ENCODE measurements at places on chromosomes 12 and 14. TPM values are rescaled to one million over a fixed set of nuclear protein-coding genes. Genes with fewer than 3 reads are reported as not detected.

The FAM90A1 gene
- total RNA-seq: 5.8 TPM

The CD69 gene
- total RNA-seq: 83.3 TPM

The RNASE3 gene
- not detected for total RNA-seq

DNA sequence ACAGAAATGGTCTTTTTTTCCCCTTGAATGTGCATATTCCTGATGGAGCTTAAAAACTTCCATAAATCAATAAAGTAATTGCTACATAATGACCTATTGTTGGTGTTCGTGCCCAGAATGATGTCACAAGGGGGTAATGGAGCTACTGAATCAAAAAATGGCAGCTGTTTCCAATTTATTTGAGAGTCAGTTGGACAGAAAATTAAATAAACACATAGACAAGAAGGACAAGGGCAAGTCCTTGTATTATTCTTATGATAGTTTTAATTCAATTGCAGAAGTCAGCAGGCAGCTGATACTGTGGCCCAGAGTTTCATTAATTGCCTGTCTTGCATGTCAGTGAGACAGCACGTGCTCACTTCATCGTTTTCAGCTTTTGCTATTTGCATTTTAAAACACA, 473.5 kb downstream of the ETNK1 start:
- no peak for DNase-seq

DNA sequence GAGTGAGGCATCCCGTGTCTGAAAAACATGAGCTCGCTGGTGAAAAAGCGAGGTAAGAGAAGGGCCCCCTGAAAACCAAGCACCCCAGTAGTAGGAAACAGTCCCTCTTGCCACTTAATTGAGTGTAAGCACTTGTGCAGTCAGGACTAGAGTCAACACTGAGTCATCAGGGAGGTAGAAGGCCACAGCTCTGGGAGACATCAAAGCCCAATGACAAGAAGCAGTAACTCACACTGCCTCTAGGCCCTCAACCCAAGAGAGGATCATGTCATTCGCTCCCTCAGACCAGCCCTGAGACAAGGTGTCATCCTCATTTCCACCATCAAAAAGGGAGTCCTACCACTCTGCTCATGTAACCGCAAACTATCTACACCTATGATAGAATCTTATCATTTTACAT, 17.8 kb downstream of the POMT2 start:
- no peak for DNase-seq

DNA sequence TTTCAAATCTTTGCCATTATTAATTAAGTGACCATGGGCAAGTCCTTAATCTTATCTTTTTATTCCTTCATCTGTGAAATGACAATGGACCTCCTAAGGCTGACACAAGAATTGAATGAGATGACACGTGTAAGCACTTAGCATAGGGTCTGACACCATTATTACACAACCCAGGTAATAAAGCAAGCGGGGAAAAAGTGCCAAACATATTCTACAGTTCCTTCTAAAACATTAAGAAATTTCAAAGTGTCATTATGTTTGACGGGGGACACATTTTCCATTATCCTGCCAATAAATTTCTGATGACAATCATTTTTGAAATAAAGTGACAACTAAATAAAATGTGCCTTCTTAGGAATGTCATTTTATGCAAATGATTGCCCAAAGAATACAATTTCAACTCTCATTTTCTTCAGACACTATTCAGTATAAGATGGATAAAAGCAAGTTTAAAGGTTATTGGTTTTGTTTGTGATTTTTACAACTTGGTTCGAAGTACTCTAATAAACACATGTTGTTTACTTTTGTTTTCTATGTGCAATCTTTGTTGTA, 3.0 kb downstream of the ANKS1B start:
- DNase-seq: no peak

DNA sequence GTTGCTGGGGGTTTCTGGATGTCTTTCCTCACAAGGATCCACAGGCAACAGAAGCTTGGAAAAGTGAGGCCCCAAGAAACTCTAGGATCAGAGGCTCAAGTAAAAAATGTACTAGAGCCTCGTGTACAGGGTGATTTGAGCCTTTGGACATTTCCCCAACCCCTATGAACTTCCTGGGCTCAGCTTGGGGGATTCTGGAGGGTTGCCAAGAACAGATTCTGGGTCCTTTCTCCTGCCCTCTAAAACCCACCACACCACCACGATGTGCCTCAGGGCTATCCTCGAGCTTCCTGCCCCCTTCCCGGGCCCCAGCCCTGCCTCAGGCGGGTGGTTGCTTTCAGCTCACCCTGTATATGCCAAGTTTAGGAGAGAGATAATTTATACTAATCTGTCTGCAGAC, 583 bp downstream of the FAM186B start:
- DNase-seq: no peak

DNA sequence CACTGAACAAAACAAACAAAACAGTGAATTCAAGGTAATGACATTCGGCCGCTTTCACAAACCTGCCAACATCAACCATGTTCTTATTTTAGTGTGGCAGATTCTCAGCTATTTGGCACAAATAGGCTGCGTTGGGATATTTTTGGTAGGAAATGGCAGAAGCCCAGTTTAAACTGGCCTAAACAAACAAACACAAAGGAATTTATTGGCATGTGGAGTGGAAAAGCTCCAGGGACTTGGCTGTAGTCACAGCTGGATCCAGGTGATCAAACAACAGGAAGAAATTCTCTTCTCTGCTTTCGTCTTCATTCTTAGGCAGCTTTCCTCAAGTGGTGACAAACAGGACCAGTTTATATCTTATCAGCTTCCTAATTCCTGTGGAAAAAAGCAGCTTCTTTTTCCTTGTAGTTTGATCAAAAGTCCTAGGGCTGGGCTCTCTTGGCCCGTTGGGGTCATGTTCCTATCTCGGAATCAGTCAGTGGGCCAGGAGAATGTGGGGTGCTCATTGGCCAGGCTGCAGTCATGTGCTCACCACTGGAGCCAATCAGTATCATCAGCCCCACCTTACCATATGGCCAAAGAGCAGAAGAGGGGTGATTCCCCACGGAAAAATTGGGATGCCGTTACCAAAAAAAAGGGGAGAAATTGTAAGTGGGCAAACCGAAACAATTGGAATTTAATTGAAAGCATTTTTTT, 22.6 kb downstream of the C12orf75 start:
- DNase-seq: no peak
